ENCODE measurements at places on chromosomes 13 and 19.

- DNase-seq = no peak
Measured at GRCh38 chr13:31919971-31920726, 111.4 kb upstream of the FRY start.

GRCh38 chr13:39748961-39749360 lies 93.5 kb downstream of the COG6 start:
- DNase-seq = no peak

DNA sequence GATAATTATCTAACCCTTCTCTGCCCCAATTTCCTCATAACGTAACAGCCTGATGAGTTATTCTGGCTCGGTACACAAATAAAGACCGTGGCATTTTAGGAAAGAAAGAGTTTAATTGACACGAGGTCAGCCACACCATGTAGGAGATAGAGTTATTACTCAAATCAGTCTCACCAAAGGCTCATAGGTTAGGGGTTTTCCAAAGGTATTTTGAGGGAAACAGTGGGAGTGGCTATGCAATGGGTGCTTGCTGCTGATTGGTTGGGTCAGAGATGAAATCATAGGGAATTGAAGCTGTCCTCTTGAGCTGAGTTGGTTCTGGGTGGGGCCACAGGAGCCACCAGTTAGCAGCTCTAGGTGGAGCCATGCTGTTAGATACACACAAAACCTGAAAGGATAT lies 137.5 kb downstream of the FREM2 start:
- no peak for DNase-seq

DNA sequence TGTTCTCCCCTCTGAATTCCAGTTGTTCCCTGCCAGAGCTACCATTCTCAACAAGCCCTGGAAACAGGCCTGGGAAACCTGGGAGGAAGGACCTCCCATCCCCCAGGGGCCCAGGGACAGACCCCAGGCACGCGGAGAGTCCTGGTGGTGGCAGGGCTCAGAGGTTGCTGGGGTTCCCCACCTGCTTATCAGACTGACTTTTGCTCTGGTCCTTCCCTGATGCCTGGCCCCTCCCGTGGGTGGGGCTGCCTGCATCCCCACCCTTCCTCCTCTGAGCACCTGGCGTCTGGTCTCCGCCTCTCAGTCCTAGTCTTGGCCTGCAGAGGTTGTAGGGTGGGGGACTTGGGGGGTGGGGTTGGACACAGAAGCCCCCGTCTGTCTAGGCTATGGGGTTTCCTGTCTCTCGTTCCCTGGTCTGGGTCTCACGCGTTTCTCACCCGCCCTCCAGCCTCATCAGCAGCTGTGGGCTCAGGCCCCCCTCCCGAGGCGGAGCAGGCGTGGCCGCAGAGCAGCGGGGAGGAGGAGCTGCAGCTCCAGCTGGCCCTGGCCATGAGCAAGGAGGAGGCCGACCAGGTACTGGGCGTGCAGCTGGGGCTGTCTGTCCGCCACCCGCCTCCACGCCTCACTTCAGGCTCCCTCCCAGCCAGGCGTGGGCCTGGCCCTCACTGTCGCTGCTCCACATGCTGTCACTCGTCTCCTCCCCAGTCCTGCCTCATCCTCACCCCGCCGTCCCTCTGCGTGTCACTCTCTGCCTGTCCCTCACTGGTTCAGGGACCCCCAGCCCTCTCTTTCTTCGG lies 13.6 kb downstream of the EPN1 start:
- no peak for DNase-seq

DNA sequence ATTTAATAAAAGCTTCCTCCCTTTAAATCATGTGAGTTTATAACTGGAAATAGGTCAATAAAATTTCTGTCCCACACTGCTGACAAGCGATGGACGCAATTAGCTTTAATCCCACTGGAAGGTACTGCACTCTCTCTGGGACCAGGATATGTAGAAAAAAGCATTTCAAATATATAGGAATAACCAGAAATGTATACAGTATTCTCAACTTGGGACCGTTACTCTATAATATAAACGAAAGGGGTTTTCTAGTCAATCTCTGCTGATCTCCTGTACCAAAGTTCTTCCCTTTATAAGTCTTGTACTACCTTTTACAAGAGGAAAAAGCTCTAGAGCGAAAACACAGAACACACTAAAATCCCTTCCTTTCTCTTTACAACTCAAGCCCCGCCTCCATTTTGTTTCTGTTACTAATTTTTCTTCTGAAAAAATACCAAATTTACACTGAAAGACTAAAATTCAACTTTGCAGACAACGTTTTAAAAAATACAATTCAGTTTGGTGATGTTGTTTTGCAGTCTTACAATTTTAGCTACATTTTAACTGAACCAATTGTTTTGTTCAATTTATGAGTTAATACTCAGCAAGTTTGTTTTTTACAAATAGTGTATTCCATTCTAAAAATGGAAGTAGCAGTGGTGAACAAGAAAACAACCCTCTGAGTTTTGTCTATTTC lies 1.7 kb upstream of the USPL1 start:
- no peak for DNase-seq

GRCh38 chr13:24272452-24273161 lies 36.8 kb upstream of the C1QTNF9 start:
- no peak for DNase-seq

DNA sequence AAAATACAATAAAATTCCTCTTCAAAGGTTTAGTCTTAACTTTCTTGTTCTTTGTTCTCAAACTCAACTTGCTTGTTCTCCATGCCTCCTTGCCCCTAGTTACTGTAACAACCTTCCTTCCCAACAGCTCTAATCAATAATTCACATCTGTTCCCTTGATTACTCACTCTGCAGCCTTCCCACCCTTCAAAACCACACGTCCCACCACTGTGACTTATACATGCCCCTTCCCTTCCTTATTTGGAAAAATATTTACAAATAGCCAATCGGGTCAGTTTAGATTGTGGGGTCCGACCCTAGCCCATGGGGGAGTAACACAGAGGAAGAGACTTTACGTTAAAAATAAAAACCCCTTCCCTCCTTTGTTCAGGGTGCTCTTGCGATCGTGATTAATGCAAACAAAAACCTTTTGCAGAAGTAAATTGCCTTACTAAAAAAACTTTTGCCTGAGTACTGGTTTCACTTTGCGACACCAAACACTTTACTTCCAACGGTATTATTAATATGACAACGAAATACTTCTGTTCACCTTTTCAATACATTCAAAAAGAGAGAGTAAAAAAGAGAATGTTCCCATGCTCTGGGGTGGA lies 512 bp upstream of the ZNF93 start:
- peak; percentile 39 for DNase-seq

DNA sequence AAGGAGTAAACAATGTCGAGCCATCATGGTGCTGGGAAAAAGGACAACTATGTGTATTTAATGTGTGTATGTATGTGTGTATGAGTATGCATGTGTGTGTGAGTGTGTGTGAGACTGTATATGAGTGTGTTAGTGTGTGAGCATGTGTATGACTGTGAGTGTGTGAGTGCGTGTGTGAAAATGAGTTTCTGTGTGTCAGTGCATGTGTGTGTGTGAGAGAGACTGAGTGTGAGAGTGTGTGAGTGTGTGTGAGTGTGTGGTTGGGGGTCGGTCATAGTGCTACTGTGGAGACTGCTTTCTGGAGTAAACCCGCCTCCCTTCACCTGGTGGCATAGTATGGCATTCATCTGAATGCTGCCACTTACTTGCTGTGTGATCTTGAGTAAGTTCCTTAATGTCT lies 567.4 kb downstream of the FGF9 start:
- DNase-seq = no peak

DNA sequence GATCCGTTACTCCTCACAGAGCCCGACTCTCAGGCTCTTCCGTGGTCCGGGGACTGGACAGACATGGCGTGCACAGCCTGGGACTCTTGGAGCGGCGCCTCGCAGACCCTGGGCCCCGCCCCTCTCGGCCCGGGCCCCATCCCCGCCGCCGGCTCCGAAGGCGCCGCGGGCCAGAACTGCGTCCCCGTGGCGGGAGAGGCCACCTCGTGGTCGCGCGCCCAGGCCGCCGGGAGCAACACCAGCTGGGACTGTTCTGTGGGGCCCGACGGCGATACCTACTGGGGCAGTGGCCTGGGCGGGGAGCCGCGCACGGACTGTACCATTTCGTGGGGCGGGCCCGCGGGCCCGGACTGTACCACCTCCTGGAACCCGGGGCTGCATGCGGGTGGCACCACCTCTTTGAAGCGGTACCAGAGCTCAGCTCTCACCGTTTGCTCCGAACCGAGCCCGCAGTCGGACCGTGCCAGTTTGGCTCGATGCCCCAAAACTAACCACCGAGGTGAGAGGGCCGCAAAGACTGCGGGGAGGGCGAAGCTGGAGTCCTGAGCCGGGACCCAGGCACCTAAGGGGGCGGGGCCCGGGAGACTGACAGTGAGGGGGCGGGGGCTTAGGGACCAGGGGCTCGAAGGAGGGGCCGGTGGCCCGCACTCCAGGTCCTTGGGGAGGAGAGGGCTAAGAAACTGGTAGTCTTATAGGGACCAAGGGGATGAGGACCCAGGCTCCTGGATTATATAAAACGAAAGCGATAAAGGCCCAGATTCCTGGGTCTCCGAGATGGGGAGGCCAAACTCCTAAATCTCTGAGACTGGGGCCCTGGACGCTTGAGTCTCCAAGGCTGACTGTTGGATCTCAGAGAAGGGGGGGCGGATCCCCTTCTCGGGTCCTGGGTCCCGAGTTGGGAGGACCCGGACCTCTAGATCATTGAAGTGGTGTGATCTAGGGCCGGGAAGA lies 2.0 kb downstream of the ETV2 start:
- peak; percentile 93 for DNase-seq

DNA sequence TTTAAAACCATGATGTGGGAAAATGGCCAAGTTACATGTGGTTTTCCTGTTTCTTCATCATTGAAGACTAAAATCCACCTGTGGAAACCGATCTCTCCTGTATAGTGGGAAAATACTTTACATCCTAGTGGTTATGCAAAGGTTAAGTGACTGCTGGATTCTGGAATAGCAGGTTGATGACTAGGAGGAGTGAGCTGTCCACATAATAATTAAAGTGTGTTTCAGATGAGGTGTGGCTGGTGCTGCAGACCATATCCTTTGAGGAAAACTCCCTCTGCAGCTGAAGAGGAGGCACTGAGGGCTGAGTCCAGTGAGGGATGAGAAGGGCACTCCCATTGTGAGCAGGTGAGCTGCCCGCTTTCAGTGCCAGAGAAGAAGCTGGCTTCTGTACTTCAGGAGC lies 43.2 kb downstream of the DCLK1 start:
- DNase-seq = no peak

- DNase-seq = no peak
Measured at GRCh38 chr19:57192077-57192420, 749 bp downstream of the ZNF264 start.

- DNase-seq = peak; percentile 14
Measured at GRCh38 chr19:30425885-30426838, 54.0 kb downstream of the ZNF536 start.

DNA sequence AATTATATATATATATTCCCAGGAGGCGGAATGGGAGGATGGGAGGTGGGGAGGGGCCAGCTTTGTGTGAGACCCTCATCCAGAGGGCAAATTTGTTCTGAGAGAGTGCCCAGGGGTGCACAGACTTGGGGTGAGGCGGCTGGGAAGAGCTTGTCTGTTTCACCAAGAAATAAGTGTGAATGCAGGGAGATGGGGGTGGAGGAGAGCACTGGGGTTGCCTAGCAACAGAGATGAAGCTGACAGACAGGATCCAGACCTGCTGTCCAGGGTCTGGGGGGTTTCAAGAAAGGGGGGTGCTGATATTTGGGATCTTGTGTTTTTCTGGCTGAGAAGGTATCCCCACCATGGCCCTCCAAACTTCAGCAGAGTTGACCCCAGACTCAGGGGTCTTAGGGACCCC lies 18.6 kb upstream of the TNFAIP8L1 start:
- DNase-seq = no peak

Measured in D341Med (cell line).